ENCODE measurements at places on chromosomes 4 and X. TPM values are rescaled to one million over a fixed set of nuclear protein-coding genes. Genes with fewer than 3 reads are reported as not detected.

- peak; percentile 19 for DNase-seq
Measured at GRCh38 chrX:79366873-79367749, at the start of gene ITM2A. Gene ITM2A (minus strand): TSS chrX:79367334. CDS start chrX:79367215, 119 bp downstream.

DNA sequence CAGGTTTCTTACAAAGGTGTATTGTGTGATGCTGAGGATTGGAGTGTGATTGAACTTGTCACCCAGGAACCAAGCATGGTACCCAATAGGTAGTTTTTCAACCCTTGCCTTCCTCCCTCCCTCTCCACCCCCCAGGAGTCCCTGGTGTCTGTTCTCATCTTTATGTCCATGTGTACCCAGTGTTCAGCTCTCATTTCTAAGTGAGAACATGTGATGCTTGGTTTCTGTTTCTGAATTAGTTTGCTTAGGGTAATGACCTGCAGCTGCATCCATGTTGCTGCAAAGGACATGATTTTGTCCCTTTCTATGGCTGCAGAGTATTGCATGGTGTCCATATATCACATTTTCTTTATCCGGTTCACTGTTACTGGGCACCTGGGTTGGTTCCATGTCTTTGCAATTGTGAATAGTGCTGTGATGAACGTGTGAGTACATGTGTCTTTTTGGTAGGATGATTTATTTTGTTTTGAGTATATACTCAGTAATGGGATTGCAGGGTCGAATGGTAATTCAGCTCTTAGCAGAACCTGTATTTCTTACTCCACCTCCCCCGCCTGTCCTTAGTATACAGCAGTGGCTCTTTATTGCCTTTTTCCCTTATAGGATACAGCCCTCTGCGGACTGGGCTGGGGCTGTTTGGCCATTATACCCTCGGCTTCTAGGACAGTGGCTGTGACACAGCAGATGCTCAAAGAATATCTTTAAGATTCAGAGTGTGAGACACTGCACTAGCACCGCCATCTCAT is 145.4 kb downstream of the PTTG2 start:
- no peak for DNase-seq

GAGE12E gene
- total RNA-seq, result not detected

NXF2 gene
- total RNA-seq, result not detected

NALF2 gene
- 0.33 TPM for total RNA-seq
